ENCODE measurements at places on chromosomes 5 and 9.

DNA sequence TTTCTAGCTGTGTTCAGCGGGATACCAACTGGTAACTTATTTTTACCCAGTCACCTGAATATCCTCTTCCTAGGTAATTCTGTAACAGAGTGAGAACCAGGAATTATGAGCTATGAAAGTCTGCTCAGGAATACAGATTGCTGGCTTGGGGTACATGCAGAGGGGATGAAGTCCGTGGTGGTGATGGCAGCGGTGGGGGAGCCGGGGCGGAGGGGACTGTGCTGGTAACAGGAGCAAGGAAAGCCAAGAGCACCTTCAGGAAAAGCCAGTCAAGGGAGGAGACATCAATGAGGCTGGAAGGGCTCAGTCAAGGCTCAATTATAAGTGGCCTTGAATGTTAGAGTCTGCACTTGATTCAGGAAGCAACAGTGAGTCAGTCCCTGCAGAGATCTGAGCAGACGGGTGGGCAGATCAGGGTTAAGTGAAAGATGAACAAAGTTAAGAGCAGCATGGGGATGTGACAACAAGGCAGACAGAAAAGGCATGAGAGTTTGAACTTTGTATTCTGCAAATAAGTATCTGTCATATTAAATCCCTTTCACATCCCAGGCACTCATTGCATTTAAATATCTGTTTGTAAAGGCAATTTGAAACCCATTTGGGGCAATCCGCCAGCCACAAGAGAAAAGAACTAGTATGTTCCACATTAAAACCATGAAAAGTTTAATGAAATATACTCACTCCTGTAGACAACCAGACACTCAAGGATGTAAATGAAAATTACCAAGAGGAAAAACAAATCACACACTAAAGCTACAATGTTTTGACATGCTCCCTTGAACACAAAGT is 101.2 kb downstream of the TTC39B start:
- DNase-seq = no peak

DNA sequence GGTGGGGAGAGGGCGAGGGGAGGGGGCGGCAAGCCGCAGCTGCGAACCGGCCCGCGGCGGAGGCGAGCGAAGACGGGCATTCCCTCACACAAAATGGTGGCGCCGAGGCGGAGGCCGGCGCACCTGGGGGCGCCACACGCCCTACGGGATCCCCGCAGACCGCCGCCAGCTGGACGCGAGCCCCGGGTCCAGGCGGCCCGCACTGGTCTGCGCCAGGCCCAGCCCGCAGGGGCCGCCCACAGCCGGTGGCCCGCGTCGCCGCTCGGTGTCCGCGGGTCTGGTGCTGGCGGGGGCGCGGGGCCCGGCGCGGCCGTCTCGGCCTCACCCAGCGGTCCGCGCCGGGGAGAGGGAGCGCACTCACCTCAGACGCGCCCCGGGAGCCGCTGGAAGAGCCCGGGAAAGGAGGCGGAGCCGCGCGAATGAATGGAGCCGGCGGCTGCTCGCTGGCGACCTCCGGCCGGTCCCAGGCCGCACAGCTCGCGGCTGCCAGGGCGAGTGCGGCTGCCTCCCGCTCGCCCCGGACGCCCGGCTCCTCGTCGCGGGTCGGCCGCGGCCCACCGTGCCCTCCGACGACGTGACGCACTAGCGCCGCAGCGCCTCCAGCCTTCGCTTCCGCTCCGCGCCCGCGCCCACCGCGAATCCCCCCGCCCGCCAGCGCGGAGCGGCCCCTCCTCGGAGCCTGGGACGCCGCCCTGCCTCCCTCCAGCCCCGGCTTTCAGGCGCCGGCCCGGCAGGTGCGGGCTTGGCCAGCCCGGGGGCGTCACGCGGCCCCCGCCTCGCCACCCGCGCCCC is at the start of gene FAM169A:
TSS of gene FAM169A (minus strand) at position 584 of the 792 bp plus-strand sequence. CDS start 24,711 bp downstream, outside the sequence.
- DNase-seq = peak; percentile 5

DNA sequence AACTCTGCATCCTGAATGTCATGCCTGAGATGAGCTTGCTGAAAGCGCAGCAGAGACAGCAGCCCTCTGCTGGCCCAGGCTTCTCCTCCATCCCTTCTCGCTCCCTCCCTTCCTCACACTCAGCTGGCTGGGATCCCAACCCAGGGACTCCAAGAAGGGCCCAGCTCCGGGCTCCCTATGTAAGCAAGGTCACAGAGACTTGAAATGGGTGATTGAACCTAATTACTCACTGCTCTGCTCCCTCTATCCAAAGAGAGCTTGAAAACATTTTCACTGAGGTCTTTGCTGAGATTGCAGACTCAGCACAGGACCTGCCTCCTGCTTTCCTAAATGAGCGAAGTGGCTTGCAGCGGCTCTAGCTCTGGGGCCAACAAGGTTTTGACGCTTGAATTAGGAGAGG is 42.8 kb downstream of the RAPGEF1 start:
- peak; percentile 50 for DNase-seq

DNA sequence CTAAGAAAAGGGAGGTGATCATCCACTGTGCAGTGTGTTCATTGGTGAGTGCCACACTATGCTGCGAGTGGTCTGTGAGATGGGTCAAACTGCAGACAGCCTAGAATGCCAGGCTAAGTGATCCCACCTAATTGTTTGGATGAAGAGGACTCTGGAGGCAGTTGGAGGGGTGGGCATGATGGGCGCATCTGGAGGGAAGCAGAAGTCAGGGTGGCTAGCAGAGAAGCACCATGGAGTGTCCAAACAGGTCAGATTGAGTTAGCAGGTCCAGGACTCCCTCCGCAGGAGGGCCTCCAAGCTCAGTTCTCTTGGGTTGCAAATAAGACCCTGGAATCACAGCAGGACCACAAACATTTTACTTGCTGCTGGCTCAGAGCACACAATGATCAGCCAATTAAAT is 19.9 kb upstream of the ANGPTL2 start:
- no peak for DNase-seq

GRCh38 chr5:144187699-144188294 is 17.1 kb downstream of the KCTD16 start:
- no peak for DNase-seq

- no peak for DNase-seq
Measured at GRCh38 chr9:104826911-104827310, 63.0 kb downstream of the NIPSNAP3B start.

DNA sequence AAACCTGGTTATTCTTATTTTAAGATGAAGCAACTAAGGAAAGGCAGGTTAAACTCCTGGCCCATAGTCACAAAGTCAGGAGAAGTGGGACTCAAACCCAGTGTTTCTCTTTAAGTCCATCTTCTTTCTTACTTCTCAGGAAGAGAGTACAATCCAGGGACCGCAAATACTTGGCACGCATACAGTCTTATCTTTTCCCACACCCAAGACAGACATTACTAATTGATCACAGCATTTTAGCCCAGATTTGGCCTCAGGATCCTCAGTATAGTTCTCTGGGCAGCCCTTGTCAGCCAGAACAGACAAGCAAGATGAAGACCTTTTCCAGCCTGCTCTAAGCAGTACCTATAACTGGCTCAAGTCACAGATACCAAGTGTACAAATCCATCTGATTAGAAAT is 125.5 kb upstream of the RAI14 start:
- no peak for DNase-seq

DNA sequence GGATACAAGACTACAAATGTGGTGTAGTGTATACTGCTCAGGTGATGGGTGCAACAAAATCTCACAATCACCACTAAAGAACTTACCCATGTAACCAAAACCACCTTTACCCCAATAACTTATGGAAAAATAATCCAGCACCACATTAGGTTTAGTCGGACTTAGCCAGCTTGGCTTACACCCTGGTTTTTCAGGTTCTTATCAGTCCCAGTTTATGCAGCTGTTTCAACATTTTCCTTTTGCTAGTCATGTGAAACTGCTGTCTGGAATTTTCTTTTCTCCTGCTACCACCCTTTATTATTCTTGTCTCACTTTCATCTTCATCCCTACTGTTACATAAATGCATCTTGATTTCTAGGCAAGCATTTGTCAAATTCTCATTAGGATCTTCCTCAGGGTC is 51.5 kb downstream of the STK32A start:
- DNase-seq = no peak

DNA sequence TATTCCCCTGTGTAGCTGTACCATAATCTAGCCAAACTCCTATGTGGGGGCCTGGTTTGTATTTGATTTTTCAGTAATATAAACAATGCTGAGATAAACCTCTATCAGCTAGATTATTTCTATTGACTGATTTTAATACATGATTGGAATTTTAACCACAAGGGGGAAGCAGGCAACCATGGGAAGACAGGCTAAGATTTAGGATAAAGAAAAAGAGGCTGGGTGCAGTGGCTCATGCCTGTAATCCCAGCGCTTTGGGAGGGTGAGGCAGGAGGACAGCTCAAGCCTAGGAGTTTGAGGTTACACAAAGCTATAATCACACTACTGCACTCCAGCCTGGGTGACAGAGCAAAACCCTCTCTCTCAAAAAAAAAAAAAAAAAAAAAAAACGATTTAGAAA is 18.1 kb upstream of the GPX3 start:
- DNase-seq = no peak

GRCh38 chr9:117076571-117077290 is 338.1 kb downstream of the ASTN2 start:
- no peak for DNase-seq
